Cortex of kidney (tissue), 1 donor: ENCODE measurements at places on chromosomes 11 and 22.

- no peak for DNase-seq
Measured at GRCh38 chr11:83924795-83925542, 638.8 kb upstream of the CCDC90B start.

DNA sequence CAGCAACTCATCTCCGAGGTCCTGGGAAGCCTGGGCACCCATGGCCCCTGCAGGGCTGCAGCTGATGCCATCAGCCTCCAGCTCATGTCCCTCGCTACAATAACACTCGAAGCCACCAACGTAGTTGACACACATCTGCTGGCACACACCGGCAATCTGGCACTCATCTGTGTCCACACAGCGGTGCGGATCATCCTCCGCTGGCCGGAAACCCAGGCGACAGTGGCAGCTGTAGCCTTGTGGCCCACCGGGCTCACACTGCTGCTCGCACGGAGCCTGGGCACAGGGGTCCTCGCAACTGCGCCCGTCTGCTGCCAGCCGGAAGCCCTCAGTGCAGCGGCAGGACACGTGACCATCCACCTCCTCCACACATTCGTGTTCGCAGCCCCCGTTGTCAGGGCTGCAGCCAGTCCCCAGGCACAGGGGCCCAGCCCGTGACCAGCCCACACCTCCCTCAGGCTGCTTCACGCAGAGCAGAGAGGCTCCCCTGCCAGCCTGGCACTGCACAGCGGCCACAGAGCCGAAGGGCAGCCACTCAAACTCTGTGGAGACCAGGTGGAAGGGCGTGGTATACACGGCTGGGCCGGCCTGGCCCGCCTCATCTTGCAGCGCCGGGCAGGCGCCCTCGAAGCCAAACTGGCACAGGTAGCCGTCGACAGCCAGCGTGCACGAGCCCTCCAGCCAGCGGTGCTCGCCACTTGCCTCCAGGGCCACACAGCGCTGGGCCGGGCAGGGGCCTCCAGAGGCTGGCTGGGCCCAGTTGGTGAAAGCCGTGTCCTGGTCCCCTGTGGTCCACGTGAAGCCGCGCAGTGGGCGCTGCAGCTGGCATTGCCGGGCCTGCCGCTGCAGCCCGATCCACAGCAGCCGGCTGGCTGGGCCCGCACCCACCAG lies 678 bp downstream of the CD248 start:
- no peak for DNase-seq

GRCh38 chr11:119934866-119935265 lies 203.0 kb downstream of the TRIM29 start:
- DNase-seq, result no peak

DNA sequence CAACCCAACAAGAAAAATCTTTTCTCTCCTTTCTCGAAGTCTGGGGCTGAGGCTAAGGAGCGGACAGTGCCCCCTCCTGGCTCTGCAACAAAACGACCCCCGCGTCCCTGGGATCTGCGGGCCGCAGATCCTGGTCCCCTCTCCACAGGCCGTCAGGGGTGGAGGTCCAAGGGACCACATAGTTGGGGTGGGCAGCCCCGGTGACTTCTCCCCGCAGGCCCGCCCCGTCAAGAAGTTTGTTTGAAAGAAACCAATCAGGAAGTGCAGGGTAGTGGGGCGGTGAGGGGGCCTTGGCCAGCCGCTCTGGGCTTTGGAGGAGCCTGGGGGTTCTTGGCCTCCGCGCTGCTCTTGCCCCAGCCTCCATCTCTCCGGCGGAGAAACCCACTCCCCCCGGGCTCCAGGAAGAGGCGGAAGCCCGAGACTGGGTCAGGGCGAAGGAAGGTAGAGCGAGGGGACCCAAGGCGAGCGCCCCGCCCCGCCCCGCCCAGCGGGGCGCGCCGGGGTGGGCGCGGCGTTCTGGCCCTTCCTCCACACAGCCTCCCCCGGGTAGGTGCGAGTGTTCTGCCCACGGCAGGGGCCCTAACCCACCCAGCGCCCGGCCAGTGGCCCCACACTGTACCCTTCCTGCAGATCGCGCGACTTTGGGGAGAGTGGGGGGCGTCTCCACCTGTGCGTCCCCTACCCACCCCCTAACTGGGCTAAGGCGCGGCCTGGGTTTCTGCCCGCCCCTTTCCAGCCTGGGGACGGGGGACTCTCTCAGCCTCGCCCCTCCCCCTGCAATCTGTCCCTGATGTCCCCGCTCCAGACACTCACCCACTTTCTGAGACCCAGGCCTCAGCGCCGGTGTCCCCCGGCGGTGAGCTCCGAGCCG lies 1.3 kb downstream of the TP53I11 start:
- no peak for DNase-seq

- no peak for DNase-seq
Measured at GRCh38 chr11:104320097-104320496, 156.2 kb upstream of the PDGFD start.

DNA sequence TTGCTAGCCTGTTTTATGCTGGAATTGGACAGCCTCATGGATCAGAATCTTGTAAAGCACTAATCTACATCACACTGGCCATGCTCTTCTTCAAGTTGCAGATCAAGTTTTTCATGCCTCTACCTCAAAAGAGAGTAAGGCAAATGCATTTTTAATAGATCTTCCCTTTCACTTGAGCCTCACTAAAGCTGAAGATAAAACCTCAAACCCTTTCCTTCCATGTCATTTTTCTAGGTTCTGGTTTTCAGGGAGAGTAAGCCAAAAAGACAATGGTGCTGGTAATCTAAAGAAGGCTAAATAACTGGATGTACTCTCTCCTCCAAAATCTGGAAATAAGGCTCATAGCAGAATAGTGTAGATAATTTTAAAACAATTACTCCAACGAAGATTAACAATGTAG lies 28.3 kb downstream of the POU2AF1 start:
- DNase-seq, result no peak

DNA sequence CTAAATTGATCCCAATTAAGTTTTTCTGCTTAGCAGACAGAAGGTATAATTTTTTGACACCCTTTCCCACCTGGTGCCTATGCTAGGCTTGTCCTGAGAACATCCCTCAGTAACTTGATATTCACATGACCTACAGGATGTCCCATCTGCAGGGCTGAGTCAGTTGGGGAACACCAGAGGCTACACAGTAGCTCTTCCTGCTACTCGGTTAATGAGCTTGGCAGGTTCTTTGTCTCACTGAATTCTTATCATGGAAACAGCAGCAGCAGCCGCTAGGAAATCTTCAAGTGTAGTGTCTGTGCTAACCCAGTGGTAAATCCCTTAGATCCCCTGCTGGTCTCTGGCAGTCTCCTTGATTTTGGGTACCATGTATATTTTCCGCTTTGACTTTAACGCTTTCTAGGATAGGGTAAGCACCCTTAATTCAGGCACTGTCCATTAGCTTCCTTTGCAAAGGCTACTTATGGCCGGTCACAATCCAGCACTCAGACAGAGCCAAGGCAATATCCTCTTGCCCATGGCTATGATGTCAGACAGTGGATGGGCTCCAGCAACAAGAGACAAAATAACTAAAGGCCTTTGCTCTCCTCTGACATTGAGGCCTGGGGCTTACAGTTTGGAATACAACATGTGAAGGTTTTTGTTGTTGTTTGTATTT lies 8.5 kb downstream of the MRPL16 start:
- no peak for DNase-seq

DNA sequence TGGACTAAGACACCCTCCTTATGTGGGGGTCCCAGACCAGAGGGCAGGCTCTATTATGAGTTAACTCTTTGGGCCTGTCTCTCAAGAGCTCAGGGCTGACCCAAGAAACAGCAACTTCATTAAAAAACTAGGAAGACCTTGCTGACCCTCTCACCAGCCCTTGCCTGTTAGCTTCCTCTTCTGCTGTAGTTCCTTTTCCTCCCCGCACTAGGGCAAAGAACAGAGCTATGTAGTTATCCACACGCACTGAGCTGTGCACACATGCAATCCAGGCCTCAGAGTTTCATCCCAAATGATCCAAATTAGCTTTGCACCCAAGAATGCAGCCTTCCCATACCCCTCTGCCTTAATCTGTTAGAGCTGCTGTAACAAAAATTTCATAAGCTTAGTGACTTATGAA lies 539.6 kb upstream of the CADM1 start:
- DNase-seq, result no peak

- no peak for DNase-seq
Measured at GRCh38 chr11:8253566-8253965, 10.1 kb downstream of the LMO1 start.

DNA sequence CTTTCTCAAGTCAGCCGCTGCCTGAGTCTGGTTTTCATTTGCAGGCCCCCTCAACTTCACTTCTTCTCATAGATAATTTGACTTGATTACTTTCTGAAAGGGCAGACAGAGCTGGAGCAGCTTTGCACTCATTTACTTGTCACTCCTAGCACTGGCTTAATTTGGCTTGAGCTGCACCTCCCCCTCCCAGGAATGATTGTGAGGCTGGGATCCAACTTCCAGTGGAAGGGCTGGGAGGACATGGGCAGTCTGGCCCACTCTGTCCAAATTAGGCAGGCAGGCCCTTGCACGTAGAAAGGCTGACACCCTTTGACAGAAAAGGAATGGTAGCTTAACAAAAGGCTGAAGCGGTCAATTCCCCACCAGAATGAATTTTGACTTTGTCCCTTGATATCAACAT lies 453.9 kb downstream of the ETS1 start:
- DNase-seq, result no peak

DNA sequence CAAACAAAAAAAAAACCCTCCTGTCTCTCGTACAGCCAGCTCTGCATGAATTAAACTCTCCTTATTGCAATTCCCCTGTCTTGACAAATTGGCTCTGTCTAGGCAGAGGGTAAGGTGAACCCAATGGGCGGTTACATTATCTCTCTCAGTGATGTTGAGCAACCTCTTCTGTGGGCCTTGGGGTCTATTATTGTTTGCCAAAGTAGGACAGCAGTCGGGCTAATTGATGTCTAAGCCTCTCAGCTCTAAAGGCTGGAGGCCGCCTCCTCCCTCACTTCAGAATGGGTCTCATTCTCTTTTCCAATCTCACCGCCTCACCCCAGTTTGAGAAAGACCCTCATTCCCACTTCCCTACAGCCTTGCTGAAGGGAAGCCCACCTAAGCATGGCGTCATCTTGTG lies 1.3 kb upstream of the SLC25A45 start:
- DNase-seq, result no peak

DNA sequence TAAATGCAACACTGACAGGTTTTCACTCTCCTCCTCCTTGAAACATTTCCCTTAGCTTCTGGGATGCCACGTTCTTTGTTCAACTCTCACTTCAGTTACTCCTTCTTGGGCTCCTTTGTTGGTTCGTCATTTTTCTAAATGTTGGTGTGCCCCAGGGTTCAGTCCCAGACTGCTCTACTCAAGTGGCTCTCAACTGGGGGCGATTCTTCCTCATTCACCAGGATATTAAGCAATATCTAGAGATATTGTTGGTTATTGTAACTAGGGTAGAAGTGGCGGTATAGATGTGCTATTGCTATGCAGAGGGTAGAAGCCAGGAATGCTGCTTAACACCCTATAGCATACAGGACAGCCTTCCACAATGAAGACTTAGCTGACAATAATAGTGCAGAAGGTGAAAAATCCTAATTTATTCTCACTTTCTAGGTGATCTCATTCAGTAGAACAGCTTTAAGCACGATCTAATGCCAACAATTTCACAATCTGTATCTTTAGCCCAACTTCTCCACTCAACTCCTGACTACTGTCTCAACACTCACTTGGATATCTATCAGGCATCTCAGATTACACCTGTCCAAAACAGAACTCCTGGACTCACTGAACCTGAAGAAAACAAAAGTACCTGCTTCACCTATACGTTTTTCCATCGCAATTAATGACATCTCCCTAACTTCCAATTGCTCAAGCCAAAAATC lies 4.6 kb downstream of the NUP160 start:
- DNase-seq, result no peak

GRCh38 chr11:122113836-122114825 lies 1.9 kb downstream of the BLID start:
- no peak for DNase-seq

DNA sequence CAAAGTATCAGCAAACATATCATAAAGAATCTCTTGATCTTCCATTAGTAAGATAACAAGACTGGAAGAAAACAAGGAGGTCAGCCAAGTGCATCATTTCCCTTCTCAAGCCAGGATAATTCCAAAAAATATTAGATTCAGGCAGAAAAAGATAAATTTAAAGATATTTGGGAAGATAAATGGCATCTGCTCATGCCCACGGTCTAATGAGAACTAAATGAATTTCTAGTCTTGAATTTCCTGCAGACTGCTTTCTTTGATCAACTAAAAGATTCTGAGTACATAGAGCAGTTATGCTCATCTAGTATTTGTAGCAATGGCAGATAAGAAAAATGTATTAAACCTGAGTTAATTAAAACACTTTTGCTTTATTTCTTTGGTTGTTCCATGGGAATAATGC lies 31.1 kb downstream of the DDI1 start:
- no peak for DNase-seq

GRCh38 chr11:6850526-6850925 lies 5.0 kb downstream of the OR10A5 start:
- DNase-seq, result no peak

DNA sequence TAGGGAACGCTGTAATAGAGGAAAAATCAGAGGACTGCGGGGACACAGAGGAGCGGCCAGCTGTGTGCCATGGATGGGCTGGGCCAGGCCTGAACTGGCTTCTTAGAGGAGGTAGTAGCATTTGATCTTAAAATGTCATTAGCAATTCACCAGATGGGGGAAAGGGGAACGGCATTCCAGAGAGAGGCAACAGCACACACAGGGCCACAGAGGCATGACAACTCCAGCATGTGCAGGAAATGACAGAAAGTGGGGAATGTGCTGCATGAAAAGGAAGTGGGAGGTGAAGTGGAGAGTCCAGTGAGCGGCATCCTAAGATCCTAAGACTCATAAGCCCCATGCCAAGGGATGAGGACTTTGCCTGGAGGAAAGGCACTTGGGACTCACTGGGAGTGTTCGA lies 69.0 kb downstream of the UBASH3B start:
- no peak for DNase-seq

DNA sequence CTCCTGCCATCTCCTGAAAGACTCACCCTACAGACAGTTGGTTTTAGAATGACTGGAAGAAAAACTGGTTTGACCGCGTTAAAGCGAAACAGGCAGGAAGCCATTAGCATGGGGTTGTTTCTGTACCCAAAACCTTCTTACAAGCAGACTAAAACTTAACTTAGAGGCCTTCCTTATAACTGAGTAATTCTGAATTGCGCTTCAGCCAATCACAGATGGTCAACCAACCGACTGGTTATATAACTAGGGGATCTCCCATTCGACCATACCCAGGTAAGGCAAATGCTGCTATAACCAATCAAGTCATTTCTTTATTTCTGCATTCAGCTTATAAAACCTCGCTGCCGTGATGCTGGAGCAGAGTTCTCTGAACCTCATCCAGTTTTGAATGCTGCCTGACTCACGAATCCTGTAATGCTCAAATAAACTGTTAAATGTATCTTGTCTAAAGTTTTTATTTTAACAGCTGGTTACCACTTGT lies 87.8 kb upstream of the DRD2 start:
- DNase-seq, result no peak

- DNase-seq, result no peak
Measured at GRCh38 chr11:100684101-100685065, 2.7 kb upstream of the ARHGAP42 start.

GRCh38 chr11:72799441-72799840 lies 5.6 kb upstream of the STARD10 start:
- no peak for DNase-seq

GRCh38 chr11:29263971-29264682 lies 752.7 kb downstream of the KCNA4 start:
- DNase-seq, result no peak

GRCh38 chr22:41564563-41564962 lies 3.8 kb downstream of the CSDC2 start:
- no peak for DNase-seq
